Stimulated activated CD4-positive, alpha-beta T cell treated with anti-CD3 and anti-CD28 coated beads, Interleukin-4, amount 100 ng/mL, for 24 hours (primary cell): ENCODE measurements at places on chromosomes 5 and 9.

- no peak for DNase-seq
Measured at GRCh38 chr5:159301466-159301865, 28.8 kb downstream of the IL12B start.

- DNase-seq, result no peak
Measured at GRCh38 chr5:72561148-72561972, 54.1 kb upstream of the ZNF366 start.

- DNase-seq, result no peak
Measured at GRCh38 chr9:68462105-68462775, 78.4 kb downstream of the TMEM252 start.

GRCh38 chr5:78552729-78553342 is 95.7 kb downstream of the LHFPL2 start:
- no peak for DNase-seq

DNA sequence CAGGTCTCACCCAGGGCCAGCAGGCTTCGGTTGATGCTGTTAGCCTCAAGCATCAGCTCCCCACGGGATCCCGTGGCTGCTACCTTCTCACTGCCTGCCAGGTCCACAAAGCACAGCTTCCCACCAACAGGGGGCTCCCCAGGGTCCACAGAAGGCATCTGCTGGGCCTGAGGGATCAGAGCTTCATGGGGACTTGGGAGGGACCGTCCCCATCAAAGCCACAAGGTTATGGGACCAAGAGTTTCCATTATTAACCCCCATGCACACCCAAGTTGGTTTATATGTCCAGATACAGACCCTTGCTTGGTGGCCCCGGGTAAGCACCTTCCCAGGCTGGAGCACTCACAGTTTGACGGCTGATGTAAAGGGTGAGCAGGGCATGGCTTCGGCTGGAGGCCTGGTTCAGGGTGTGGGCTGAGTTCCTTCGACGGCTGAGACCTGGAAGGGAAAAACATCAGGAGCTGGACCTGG is 3.0 kb downstream of the KIF12 start:
- DNase-seq, result no peak

DNA sequence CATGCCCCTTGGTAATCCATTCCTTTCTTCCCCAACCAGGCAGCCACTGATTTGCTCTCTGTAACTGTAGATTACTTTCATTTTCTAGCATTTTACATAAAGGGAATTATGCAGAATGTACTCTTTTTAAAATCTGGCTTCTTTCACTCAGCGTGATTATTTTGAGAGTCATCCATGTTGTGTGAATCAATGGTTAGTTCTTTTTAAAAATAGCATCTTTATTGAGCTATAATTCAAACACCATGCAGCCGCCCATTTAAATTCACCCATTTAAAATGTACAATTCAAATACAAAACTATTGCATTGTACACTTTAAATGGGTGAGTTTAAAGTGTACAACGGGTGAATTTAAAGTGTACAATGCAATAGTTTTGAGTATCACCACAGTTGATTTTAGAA is 2.3 kb upstream of the OR13J1 start:
- no peak for DNase-seq

- no peak for DNase-seq
Measured at GRCh38 chr9:18829873-18830272, 203.1 kb downstream of the SAXO1 start.

GRCh38 chr5:127685662-127686061 is 17.5 kb upstream of the CCDC192 start:
- no peak for DNase-seq

DNA sequence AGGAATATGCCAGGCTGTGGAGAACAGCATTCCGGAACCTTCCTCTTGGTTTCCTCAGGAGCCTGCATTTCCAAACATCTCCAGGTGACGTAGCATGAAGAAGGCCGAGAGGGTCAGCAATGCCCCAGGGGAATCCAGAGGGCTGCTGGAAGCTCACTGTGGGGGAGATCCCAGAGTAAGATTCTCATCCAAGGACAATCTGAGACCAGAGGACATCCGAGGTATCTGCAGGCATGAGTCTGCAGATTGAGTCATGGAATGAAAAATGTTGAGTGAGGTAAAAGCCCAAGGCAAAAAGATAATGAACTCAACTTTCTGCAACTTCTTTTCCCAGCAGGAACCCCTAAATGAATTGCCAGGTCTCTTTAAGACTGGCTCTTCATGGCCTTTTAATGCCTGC is 73.5 kb downstream of the KIF4B start:
- DNase-seq, result no peak

DNA sequence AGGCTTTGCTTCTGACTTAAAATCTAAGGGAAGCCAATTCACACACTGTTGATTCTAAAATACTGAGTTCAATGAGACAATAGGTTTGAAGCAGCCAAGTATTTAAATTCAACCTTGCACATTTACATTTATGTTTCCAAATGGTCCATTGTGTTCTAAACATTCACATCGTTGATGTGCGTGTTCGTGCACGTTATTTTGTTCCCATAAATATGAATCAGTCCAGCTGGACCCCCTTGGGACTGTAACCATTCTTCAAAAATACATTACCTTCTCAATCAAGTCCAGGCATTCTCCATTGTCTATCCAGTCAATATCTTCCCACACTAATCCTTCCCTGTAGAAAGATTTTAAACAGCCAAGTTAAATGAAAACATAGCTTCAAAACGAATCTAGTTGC is 146.4 kb upstream of the RETREG1 start:
- no peak for DNase-seq

DNA sequence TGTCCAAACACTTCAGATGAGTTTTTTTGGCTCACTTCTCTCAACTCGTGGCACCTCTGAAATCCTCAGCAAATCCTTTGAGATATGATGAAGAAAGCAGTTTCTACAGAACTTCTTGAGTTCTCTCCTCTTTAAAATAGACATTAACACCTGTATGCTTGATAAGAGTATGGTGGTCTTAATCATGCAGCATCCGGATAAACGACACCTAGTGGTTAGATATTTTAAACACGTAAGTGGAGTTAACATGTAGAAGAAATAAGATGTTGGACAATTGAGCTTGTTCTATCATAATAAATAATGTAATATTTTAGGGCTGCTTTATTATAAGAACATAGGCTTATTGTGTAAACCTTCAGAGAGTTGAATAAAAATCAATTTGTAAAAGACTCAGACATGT is 324.8 kb downstream of the CYLC2 start:
- DNase-seq, result no peak

GRCh38 chr9:76617497-76618175 is 146.6 kb upstream of the PCA3 start:
- no peak for DNase-seq

- DNase-seq, result no peak
Measured at GRCh38 chr5:157570531-157571200, 4.9 kb downstream of the ADAM19 start.

DNA sequence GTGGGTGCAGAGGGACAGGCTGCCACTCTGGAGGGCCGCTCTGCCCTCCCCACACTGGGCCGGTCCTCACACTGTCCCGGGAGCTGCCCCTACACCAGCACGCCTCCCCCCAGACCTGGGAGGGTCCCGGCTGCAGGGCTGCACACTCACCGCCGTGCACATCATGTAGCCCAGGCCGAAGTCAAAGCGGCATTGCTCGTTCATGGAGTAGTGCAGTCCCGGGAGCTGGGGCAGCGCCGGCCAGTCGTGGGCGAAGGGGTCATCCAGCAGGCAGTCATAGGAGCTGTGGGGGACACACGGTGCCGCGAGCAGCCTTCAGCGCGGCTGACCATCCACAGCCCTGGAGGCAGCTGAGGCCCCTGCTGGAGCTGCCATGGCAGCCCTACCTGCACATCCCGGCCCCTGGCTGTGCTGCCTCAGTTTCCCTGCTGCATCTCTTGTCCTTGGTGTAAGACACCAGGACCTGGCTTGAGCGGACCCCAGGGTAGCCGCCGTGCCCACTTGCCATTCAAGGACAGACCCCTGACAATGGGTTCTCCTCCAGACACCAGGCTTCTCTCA is 93.2 kb downstream of the ZNF354C start:
- no peak for DNase-seq

DNA sequence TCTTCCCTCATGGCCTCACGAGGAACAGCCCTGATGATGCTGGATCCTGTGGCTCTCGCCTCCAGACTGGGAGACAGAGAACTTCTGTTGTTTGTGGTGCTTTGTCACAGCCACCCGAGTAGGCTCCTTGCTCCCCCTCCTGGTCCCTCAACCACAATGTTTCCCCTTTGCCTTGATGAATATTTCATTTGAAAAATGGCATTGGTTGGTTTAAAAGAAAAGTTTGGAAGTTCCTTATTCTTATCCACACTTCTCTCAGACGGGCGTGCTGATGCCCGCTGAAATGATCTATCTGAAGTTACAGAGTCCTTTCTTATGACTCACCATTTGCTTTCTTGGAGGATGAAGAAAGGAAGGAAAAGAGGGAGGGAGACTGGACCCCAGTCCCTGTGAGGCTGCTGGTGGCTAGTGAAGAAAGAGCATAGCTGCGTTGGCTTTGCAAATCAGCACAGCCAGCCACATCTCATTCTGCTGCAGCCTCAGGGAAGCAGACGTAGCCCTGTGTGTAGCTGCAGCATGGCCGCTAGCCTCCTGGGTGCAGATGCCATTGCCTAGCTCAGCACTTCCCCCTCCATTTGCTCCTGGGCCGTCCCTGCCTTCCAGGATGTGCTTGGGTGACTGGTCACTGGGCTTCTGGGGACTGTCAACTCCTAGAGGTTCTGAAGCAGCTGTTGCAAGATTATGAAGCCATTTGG is 185.9 kb downstream of the ERCC6L2 start:
- DNase-seq, result peak; percentile 61

DNA sequence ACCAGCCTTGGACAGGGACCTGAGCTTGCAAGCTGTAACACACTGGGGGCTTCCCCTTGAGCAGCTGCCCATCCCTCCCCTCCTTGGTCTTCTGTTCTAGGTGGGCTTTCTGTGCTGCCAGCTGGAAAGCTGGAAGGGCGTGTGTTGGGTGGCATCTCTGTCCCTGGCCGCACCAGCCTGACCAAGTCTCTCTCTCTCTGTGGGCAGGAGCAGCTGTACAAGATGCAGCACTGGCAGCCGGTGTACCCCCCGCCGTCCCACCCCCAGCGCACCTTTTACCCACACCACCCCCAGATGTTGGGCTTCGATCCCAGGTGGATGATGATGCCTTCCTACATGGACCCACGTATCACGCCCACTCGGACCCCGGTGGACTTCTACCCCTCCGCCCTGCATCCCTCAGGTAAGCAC is 32.1 kb upstream of the POMT1 start:
- DNase-seq, result no peak

DNA sequence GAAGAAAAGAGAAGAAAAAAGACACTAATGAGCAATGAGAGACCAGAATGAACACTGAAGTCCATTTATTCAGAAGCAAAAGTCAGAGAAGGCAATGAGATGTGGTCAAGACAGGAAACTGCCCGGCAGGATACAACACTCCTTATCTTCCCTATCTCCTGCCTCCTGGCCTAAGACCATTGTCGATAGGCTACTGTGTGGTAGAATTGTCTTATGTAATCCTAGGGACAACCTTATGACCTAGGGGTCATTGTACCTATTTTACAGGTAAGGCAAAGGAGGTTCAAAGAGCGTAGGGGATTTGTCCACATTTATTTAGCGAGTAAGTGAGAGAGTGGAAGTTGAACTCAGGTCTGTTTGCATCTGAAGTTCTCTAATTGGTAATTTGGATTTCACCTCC is 63.0 kb upstream of the PTPN3 start:
- DNase-seq, result no peak

DNA sequence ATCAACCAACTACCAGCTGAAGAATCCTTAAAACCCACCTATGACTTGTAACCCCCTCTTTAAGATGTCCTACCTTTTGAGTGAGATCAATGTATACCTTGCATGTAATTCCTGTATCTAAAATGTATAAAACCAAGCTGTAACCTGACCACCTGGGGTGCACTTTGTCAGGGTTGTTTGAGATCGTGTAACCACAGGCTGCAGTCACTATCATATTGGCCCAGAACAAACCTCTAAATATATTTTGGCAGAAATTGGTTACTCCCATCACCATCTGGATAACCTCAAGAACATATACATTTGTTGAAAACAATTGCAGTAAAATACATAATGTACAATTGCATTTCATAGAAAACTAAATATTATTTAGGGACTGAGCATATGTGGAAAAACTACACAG is 8.4 kb downstream of the CARNMT1 start:
- DNase-seq, result no peak

DNA sequence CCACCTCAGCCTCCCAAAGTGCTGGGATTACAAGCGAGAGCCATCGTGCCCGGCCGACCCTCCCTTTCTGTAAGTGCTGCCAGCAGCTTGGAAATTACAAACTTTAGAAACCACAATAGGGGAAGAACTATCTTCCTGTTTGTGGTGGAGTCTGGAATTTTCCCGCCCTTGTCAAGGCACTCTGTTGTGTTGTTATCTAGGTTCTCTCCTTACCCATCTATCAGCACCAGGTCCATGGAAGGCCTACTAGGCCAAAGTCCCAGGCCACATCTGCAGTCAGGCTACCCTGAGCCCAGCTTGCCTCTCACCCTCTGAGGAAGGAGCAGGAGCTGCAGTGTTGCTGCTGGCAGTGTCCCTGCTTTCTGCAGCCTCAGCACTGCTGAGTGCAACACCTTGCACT is 214.9 kb downstream of the MCTP1 start:
- no peak for DNase-seq

GRCh38 chr5:139082813-139083498 is 115.2 kb downstream of the SIL1 start:
- DNase-seq, result no peak

GRCh38 chr5:168917947-168918600 is 338.9 kb upstream of the PANK3 start:
- DNase-seq, result no peak

DNA sequence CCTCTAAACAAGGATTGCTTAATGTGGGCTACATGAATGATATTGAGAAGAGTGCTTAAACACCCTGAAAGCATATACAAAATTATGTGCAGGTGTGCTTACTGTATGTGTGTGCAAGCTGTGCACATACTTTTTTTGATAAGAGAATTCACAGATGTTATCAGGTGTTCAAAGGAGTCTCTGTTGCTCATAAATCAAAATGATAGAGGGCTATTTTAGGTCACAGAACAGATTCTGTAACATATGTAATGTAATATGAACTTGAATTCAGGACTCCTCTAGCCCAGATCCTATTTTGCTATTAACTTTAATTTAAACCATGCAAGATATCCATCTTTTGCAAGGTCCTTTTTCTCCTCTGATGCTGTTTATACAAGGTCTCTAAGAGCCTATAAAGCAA is 38.2 kb downstream of the CCDC192 start:
- DNase-seq, result no peak

- DNase-seq, result no peak
Measured at GRCh38 chr5:96901384-96901783, 25.1 kb downstream of the ERAP2 start.

DNA sequence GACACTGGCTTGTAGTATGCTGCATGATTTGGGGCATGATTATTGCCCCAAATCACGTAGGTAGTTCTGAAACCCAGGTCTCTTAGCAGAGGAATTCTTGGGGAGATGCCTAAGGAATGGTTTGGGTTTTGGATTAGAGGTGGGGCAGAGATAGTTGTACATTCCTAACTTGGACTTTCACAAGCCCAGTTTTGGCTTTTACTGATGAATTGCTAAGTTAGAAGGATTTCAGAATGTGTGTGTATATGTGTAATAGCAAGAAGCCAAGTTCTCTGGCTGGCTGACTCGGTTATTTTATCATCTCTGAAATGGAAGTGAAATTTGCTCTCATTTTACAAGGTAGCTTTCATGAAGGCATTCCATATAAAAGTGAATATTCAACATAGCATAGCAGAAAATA is 23.8 kb upstream of the ZNF131 start:
- DNase-seq, result no peak

GRCh38 chr5:58804291-58804690 is 221.4 kb downstream of the RAB3C start:
- no peak for DNase-seq

GRCh38 chr5:32621256-32621655 is 35.9 kb downstream of the SUB1 start:
- DNase-seq, result no peak
